Activated CD4-positive, alpha-beta T cell treated with anti-CD3 and anti-CD28 coated beads for 36 hours (primary cell): ENCODE measurements at places on chromosomes 1 and 21. TPM values are rescaled to one million over a fixed set of nuclear protein-coding genes. Genes with fewer than 3 reads are reported as not detected.

- DNase-seq = no peak
These were observed 18.1 kb downstream of the SLX9 start for GRCh38 chr21:44957901-44958451.

DNA sequence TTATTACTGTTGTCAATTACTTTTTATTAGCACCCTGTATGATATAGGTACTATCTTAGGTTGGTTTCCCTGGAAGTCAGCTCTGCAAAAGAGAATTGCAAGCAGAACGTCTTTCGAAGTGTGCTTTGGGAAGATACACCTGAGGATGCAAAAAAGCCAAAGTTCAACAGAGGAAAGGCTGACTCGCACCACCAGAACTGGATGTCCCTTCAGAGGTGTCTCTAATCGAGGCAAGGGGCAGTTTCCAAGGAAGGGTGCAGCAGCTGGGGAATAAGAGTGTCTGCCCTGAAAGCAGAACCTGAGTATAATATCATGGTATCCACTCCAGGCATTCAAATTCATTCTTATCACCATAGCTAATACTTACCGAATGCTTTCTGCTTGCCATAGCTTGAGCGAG, 149.6 kb downstream of the CACNA1E start:
- no peak for DNase-seq

DNA sequence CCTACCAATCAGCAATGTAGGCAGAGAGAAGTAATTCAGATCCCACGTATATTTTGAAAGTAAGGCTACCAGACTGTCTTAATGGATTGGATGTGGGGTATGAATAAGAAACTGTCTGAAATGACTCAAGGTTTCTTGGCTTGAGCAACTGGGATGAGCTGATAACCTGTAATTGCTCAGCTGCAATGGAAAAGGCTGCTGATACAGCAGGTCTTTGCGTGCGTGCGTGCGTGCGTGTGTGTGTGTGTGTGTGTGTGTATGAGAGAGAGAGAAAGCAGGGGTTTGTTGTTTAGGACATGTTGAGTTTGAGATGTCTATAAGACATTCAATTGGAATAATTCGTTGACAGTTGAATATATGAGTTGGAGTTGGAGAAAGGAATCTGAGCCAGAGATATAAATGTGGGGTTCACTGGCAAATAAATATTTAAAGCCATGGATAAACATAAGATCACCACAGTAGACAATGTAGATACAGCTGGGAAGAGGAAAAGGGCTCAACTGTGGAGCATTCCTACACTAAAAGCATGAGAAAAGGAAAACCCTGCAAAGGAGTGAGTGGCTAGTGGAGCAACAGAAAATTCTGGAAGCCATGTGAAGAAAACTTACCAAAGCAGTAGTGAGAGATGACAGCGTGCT, 72.9 kb downstream of the UCHL5 start:
- DNase-seq = peak; percentile 83

GRCh38 chr1:80896781-80897356, 903.9 kb upstream of the ADGRL2 start:
- no peak for DNase-seq

FNDC5 gene
- not detected for total RNA-seq

CRYZL1 gene
- total RNA-seq = 31.4 TPM

- DNase-seq = no peak
These were observed 49.6 kb upstream of the HOOK1 start for GRCh38 chr1:59765011-59765730.

DNA sequence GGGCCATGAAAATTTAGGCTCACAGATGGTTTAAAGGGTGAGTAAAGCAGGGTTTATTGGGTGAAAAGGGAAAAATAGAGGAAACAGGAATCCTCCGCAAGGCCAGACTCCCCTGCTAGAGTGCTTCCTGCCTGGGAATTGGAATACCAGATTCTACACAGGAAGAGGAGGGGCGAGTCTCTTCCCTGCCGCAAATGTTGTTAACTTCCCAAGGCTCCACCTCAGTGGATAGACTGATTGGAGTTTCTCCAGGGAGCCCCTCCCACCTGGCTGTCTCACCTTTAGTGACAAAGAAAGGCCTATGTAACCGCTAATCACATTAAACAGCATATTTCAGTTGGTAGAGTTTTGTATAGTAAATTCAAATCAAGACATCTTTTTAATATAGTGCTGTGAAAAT, 1450.1 kb downstream of the KCNT2 start:
- no peak for DNase-seq

LMX1A gene
- total RNA-seq = not detected

CHML gene
- total RNA-seq = 16.5 TPM

GRCh38 chr1:119204197-119204960, 63.9 kb upstream of the WARS2 start:
- no peak for DNase-seq

GRCh38 chr1:205926213-205926612, 17.0 kb downstream of the SLC26A9 start:
- DNase-seq = no peak

DNA sequence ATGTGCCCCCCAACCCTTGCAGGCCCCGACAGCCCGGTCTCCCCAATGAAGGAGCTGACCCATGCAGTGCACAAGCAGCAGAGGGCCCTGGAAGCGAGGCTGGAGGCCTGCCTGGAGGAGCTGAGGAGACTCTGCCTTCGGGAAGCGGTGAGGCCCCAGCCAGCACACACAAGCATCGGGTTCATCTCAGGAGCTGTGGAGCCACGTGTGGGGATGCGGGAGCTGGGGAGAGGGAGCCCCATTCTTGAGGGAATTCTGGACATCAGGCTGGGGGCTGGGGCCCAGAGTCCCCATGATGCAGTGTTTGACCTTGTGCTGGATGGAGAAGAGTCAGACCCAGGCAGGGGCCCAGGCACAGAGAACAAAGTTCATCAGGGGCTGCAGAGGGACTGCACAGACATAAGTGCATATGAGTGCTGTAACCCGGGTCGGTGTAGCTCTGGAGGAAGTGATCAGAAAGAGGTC, 4.8 kb downstream of the INAVA start:
- DNase-seq = no peak

DNA sequence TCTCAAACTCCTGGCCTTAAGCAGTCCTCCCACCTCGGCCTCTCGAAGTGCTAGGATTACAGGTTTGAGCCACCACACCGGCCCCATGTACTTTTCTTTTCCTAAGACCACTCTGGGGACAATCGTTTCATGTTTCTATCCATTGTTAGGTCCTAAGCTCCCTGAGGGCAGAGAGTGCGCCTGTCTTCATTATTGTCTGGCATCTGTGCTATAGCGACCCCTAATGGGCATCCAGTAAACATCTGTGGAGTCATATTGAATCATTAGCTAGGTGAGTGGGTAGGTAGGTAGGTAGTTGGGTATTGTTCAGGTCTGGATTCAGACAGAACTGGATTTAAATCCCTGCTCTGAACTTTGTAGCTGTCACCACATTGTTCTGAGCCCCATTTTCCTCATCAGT, 66.1 kb downstream of the TMEM53 start:
- peak; percentile 16 for DNase-seq

DNA sequence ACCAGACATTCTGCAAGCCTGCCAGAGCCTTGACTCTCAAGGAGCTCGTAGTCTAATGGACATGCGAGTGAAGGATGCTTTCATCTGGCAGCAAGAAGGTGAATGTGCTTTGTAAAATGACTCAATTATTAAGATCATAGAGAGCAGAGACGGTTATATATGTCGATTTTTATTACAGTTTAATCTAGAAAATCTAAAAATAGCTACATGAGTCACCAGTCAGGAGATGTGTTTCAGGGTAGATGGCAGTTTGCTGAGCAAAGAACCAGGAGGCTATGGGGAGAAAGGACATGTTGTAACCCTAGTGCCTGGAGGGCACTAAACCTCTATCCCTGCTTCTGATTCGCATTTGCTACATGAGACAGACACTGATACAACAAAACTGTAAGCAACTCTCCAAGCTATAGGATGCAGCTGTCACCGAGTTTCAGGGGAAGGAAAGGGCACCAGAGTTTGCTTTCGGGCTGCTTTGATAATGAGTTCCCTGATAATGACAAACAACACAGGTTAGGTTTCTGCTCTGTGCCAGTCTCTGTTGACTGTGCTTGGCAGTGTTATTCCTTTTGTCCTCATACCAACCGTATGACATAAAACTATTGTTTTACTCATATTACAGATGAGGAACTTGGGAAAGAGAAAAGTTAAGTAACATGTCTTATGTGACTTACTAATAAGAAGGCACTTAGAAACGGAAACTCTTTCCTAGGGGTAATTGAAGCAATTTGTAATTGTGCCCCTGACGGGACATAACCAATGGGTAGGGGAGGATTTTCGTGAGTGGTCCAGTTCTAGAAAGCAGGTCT, 43.2 kb downstream of the C1orf198 start:
- DNase-seq = no peak

C1orf21 gene
- 6.1 TPM for total RNA-seq

VAMP3 gene
- total RNA-seq = 17.4 TPM

DNA sequence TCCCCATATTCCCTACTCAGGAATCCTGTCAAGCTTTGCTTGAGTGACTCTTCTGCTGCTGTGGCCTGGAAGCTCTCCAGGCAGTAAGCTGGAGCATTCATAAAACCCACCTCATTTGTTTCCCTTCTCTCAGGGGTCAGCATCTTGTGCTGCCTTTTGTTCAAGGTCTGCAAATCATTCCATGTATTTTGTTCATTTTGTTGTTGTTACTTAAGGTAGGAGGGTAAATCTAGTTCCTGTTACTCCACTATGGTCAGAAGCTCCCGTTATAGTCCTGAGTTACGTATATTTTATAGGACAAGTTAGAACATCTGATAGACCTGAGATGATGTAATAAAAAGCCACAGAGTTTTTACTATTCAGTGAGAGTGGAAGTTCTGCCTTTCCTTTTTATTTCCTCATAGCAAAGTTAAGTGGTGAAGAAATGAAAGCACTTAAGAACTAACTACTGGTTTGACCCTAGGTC, 9.9 kb downstream of the SYNJ1 start:
- no peak for DNase-seq

GRCh38 chr21:45439161-45439872, 34.4 kb downstream of the COL18A1 start:
- DNase-seq = peak; percentile 92

DNA sequence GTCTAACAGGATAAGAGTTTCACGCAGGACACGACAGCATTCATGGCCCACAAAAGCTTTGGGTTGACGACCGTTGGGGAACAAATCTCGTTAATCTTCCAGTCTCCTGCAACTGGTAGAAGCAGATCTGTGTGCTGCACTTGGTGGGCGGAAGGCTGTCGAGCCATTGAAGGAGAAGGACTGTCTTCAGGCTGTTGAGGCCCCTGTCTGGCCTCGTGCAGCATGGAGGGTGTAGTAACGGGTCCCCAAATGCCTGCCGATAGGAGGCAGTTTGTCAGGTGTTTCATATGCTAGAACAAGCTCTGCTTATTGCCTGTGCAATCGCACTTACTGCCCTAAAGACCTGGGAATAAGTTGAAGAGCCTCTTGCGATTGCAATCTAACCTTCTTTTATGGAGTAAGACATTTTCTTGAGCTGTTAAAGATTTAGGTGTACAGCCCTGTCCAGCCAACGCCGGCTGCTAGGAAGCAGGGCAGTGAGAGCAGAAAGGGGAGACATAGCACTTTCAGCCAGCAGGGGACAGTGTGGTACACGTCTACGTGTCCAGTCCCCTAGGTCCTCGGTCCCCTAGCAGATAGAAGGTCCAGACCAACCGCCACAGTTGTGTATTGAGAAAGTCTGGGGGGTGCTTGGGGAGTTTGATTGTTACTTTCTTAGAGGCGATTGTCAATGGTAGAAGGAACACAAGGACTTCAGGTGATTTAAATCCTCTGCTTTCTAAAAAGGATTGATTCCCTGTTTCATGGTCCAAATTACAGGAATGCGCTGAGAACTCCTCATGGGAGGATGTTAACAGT, 102.3 kb upstream of the TMPRSS2 start:
- DNase-seq = peak; percentile 63

- DNase-seq = peak; percentile 44
These were observed 34.2 kb downstream of the EFCAB7 start for GRCh38 chr1:63557365-63557987.

- DNase-seq = no peak
These were observed 120.6 kb upstream of the IFFO2 start for GRCh38 chr1:19076841-19077616.
